ENCODE measurements at places on chromosomes 6 and 20.

GRCh38 chr6:37033255-37033654, 27.8 kb downstream of the FGD2 start:
- no peak for DNase-seq

GRCh38 chr20:16143596-16143995, 429.7 kb downstream of the KIF16B start:
- no peak for DNase-seq

- DNase-seq: no peak
Observed at GRCh38 chr20:23358563-23358906, 3.4 kb upstream of the GZF1 start.

DNA sequence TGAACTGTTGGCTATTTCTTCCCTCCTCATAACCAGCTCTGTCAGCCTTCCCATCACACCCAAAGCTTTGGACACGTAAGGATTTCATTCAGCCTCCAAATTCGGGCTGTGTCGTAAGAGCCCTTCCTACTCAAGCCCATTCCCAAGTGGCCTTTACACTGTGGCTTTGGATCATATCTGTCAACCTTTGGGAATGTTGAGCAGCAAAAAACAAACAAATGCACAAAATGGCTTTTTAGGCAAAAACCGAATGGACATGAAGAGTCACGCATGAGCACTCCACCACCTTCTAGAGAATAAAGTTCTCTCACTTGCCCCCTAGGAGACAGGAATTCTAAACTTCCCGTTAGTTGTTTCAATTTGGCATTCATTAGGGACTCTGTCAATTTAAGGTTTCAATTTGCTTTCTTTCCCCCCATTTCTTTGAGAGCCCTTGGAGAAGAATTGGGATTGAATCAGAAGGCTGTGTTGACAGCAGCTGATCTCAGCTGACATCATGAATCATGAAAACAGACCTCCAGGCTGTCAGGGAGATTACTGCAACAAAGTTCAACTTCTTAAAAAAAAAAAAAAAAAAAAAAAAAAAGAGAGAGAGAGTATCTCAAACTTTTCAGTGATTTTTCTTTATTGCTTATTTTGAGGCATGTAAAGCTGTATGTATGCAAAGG, 110.3 kb downstream of the BCAS1 start:
- DNase-seq: no peak

- peak; percentile 78 for DNase-seq
Observed at GRCh38 chr20:266596-267562, 9.4 kb downstream of the DEFB132 start.

- DNase-seq: no peak
Observed at GRCh38 chr6:113416170-113416569, 441.0 kb upstream of the MARCKS start.

GRCh38 chr6:109164331-109164730, 69.0 kb downstream of the CEP57L1 start:
- no peak for DNase-seq

- no peak for DNase-seq
Observed at GRCh38 chr6:90976341-90976740, 389.5 kb upstream of the MAP3K7 start.

GRCh38 chr6:145882121-145882531, 67.5 kb upstream of the FBXO30 start:
- DNase-seq: no peak

GRCh38 chr6:28543651-28544610, 18.2 kb downstream of the GPX5 start:
- no peak for DNase-seq
